Fibroblast of skin of back (primary cell): ENCODE measurements at places on chromosomes 2 and 18.
A peak's percentile ranks its signal among the peaks of the same experiment; 100 is the strongest.

GRCh38 chr18:48543228-48543627 is 4.4 kb downstream of the CTIF start:
- no peak for DNase-seq

DNA sequence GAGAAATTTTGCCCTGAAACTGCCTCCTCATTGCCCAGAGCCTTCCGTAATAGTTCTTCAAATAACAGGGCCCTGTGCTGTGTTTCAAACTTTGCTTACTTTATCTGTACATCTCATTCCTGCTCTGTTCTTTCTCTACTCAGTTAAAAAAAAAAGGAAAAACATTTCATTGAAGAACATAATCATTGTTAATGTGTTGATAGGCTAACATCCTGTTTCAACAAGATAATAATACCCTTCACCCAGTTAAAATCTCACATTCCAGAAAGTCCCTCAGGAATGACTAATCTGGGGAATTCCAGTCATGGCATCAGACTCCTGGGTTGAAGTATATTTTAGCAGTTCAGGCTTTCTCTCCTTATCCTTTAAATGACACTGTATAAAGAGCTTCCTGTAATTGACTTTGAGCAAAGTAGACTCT is 45.6 kb upstream of the ITGAV start:
- peak; percentile 96 for DNase-seq

DNA sequence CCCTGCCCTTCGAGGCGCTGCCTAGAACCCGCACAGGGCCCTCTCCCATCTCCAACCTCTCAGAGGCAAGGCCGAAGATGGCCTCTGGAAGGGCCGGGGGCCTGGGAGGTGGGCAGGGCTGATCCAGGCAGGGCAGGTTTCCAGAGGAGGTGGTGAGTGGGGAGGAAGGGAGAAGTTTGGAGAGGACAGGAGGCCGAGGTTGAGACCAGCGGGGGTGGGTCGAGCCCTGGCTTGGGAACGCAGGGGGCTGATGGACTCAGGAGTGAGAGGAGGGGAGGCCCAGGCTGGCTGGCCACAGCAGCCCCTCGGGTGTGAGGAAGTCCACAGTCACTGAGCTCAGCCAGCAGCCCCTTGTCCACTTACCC is 10.5 kb downstream of the CAPN10 start:
- DNase-seq, result no peak

- DNase-seq, result peak; percentile 26
These were observed 675 bp upstream of the SPIRE1 start for GRCh38 chr18:12658426-12659138.

DNA sequence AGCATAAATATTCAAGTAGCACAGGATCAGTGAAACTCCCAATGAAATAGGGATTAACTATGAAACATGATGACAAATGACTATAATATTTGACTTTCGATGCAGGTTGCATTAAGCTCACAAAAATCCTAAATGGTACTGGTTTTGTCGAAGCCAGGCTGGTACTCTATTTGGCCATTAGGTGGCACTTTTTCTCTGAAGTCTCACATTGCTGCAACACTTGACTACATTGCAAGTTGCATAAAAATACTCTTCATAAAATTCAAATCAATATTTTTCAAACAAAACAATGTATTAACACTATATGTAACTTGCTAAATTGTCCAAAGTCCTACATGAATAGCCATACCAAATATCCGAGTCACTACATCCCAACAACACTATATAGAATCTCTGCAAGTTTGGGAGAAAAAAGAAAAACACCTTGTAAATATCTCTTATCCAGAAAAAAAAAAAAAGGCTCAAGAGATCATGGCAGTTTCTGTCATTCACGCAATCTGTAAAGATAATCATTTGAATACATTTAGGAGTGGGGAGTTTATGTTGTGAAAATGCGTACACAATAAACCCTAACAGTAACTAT is 9.5 kb downstream of the RTTN start:
- DNase-seq, result peak; percentile 56

- peak; percentile 35 for DNase-seq
These were observed 220.9 kb upstream of the REV1 start for GRCh38 chr2:99710721-99711120.

DNA sequence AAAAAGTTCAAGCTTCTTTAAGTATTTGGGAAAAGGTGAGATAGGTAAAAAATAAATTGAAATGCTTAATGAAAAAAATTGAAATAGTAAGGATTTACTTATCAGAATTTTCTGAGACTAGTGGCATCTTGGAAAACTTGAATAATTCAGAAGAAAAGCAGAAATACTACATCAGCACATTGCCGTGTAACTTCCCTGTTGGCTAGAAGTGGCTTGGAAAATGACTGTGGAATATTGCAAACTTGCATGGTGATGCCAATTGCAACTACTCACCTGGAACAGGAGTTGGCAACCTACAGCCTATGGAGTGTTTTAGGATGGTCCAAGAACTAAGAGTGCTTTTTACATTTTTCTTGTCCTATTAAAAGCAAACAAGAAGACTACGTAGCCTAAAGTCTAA is 603.5 kb upstream of the VRK2 start:
- DNase-seq, result no peak

DNA sequence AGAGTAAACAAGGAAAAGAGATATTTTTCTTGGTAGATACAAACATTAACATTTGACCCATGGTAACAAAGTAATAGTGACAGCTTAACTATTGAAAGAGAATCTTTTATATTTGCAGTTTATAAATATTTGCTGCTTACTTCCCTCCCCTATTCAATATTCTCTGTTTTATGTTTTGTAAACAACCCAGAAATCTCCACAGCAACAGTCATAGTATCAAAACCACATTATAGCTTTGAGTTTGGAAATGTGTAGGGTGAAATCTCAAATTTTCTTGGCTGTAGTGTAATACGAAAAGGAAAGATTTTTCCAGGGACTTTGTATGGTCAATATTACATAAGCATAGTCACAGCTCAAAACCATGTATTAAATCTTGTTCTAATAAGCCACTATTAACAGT is 511.2 kb downstream of the METTL4 start:
- no peak for DNase-seq

- DNase-seq, result no peak
These were observed 394.1 kb upstream of the ATP5MC3 start for GRCh38 chr2:175575346-175576258.

GRCh38 chr2:191051825-191052778 is 38.1 kb upstream of the STAT1 start:
- DNase-seq, result peak; percentile 74
